Endodermal cell (in vitro differentiated cells): ENCODE measurements at places on chromosomes 12 and 14. TPM values are rescaled to one million over a fixed set of nuclear protein-coding genes. Genes with fewer than 3 reads are reported as not detected.

DNA sequence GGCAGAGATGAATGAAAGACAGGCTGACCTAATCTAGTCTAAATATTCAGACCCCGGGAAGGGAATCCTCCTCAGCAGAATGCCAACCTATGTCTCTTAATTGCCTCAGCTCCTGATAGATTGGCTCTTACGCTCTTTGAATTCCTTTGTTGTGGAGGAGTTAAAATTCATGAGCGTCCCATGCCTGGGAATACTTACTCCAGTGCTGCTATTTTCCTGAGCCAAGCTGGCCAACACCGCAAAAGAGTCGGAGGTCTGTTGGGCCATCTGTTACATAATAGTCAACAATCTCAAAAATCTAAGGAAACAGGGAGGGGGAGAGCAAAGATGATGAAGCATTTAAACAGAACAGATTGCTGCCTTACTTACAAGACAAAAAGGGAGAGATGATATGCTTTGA, 182.8 kb downstream of the ASCL1 start:
- no peaks in the 10 kb centered on the region for H3K27me3 ChIP-seq
- no peak for DNase-seq
- no peak overlapping the region for H3K4me3 ChIP-seq

Gene ASB2
- 0.42 TPM in 1 of 3 replicates, not detected in the others for total RNA-seq

DNA sequence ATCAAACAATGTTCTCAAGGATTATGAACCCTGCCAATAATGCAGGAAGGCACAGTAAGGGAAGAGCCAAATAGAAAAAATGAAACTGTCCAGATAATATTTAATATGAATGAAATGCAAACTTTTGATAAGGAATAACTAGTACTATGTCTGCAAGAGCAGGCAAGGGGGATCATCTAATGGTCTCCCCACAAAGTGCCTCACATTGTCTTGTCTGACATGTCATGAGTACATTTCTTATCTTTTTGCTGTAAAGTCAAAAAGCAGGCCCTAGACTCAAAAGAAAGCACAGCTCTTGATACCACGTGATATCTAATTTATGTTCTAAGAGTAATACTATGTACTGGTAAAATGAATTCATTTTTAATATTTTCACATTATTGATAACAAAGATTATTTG, 43.9 kb upstream of the GTF2A1 start:
- no peak overlapping the region for H3K4me3 ChIP-seq
- peaks cover 1% of the 10 kb centered on the region for H3K36me3 ChIP-seq
- no peak overlapping the region for H3K27ac ChIP-seq
- H3K4me1 ChIP-seq = peaks cover 7% of the 10 kb centered on the region

DNA sequence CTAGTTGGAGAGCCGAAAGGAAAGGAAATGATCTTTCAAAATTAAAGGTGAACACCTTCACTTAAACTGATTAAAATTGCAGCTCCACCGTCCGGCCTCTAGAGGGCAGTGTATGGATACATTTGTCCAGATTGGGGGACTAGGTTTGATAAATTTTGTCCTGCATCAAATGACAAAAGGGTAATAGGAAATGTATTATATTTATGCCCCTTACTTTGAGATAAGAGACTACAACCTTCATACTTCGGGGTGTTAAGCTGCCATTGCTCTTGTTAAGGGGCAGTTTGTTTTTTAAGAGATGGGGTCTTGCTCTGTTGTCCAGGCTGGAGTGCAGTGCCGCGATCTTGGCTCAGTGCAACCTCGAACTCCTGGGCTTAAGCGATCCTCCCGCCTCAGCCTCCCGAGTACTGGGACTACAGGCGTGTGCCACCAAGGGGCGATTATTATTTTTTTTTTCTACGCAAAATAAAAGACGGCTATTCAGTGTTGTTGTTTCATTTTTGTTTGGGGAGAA, 818 bp upstream of the SUOX start:
- peak overlapping the region; percentile 99 for H3K4me3 ChIP-seq
- no peaks in the 10 kb centered on the region for H3K27me3 ChIP-seq
- H3K4me1 ChIP-seq = no peaks in the 10 kb centered on the region

DNA sequence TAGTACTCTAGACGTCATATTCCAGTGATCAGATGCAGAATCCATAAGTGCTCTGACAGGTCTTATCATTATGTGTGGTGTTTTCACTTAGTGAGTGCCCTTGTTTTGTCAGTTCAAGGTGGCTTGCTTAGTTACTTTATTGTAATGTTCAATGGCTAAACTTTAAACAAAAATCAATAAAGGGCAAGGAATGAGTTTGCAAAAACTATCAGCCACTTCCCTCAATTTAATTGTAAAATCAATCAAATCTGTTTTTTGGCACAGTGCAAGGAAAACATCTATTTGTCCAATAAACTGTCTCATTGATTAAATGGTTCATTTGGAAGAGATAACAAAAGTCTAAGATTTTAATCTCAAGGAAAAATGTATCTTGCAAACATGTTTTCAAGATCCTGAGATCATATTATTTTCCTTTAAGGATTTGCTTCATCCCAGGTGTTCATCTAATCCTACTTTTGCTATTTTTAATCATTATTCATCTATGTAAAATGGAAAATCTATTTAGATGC, 59.6 kb upstream of the EEA1 start:
- DNase-seq = no peak
- H3K4me1 ChIP-seq = peaks cover 5% of the 10 kb centered on the region
- no peak overlapping the region for H3K27ac ChIP-seq
- H3K27me3 ChIP-seq = no peaks in the 10 kb centered on the region

DNA sequence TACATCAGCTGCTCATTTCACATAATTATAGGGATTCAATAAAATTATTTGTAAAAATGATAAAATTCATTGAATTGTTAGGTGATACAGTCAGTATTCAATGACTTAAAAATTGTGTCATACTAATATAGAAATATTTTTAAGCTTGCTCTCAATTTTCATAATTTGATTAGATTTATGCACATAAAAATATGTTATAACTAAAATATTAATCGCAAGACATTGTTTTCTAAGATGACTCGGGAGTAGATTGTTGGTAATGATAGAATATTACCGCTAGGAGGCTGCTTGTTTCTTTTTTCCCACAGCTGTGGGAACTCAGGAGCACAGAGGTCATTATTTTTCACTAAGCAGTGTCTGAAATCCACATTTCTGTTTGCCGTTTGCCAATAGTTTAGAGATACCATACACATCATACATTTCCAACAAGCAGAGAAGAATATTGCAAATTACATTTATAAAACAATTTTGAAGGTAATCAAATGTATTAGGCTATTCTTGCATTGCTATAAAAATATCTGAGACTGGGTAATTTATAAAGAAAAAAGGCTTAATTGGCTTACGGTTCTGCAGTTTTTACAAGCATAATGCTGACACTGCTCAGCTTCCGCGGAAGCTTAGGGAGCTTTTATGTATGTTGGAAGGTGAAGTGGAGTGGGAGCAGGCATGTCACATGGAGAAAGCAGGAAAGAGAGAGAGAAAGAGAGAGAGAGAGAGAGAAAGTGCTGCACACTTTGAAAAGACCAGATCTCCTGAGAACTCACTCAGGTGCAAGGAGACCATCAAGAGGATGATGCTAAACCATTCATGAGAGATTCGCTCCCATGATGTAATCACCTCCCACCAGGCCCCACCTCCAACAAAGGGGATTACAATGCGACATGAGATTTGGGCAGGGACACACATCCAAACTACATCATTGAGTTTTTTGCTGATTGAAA, 9.2 kb downstream of the CD69 start:
- no peak overlapping the region for H3K4me3 ChIP-seq
- DNase-seq = no peak
- peaks cover 2% of the 10 kb centered on the region for H3K4me1 ChIP-seq
- no peak overlapping the region for H3K27ac ChIP-seq

Gene EEF1AKMT3
- 5.8 to 12.6 TPM (median 5.8 TPM) in 3 replicates for total RNA-seq

- H3K4me1 ChIP-seq = no peaks in the 10 kb centered on the region
- no peak overlapping the region for H3K27ac ChIP-seq
- H3K36me3 ChIP-seq = no peaks in the 10 kb centered on the region
- no peak overlapping the region for H3K4me3 ChIP-seq
- no peaks in the 10 kb centered on the region for H3K27me3 ChIP-seq
These were observed 84.6 kb downstream of the ARL6IP4 start for GRCh38 chr12:123064885-123065619.

- no peak overlapping the region for H3K4me3 ChIP-seq
- no peaks in the 10 kb centered on the region for H3K27me3 ChIP-seq
- H3K36me3 ChIP-seq = no peaks in the 10 kb centered on the region
- H3K4me1 ChIP-seq = no peaks in the 10 kb centered on the region
- H3K27ac ChIP-seq = no peak overlapping the region
- DNase-seq = no peak
These were observed 29.7 kb upstream of the PARP11 start for GRCh38 chr12:3902921-3903320.

DNA sequence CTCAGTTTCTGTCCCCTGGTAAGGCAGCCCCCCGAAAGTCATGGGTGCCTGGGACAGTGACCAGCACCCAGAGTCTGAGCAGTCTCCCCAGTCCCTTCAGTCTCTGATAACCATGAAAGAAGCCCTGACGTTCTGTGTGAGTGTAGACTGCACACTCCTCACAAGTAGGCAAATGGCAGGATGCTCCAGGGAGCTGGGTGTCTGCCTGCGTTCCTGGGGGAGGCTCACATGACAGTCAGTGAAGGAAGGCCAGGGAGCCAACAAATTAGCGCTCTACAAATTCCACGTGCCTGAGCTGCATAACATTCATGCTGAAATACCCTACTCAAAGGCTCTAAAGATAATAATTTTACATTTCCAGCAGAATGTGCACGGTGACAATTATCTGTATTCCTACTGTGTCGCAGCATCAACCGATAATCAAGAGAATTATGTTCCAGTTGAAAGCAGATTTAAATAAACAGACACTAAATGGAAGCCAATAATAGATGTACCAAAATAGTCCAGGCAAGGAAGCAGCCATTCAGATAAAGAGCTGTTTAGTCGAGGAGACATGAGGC, 56.3 kb downstream of the ASCL1 start:
- peaks cover 23% of the 10 kb centered on the region for H3K27me3 ChIP-seq
- H3K36me3 ChIP-seq = no peaks in the 10 kb centered on the region
- H3K27ac ChIP-seq = peak overlapping the region; percentile 93
- H3K4me3 ChIP-seq = no peak overlapping the region
- DNase-seq = no peak

GRCh38 chr12:52191841-52192791, at the start of gene KRT80:
KRT80 (minus strand) TSS chr12:52192014; CDS start chr12:52191902, 112 bp downstream.
- no peak for DNase-seq
- H3K4me3 ChIP-seq = no peak within 1 kb of the TSS
- H3K36me3 ChIP-seq = no peaks in the 10 kb centered on the region
- H3K4me1 ChIP-seq = no peaks in the 10 kb centered on the region
- H3K27me3 ChIP-seq = no peaks in the 10 kb centered on the region

DNA sequence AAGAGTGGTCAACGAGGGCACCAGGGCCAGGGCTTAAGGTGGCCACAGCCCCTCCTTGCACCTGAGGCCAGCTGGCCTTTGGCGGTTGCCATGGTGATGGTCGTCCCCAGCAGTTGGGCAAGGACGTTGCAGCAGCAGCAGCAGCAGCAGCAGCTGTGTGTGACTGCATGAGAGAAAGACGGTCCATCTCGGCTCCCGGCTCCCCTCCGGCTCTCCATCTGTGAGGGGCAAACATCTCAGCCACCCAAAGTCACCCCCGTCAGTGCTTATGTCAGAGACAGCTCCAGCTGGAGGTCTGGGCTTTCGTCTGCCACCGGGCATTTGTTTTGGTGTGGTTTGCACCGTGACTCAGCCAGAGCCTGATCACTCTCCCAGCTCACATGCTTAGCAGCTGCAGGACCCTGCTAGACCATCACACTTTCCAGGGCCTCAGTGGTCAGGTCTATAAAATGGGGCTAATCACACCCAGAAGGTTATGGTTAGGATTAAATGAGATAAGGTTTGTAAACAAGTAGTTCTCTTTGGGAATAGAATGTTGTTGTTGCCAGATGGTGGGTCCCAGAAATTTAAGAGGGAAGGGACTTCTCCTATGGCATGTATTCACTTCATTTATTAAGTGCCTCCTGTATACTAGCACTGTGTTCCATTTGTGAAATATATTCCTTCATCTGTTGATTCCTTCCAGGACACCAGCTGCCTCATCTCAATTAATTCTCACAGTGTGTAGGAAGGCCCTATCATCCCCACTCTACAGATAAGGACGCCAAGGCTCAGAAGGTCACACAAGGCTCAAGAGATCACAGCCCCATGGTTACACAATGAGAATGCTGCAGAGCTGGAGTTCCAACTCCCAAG, 212.6 kb upstream of the LHX5 start:
- no peaks in the 10 kb centered on the region for H3K36me3 ChIP-seq
- peak overlapping the region; percentile 68 for H3K27ac ChIP-seq
- H3K27me3 ChIP-seq = no peaks in the 10 kb centered on the region
- H3K4me3 ChIP-seq = no peak overlapping the region

- no peak overlapping the region for H3K4me3 ChIP-seq
- no peak for DNase-seq
- peaks cover 7% of the 10 kb centered on the region for H3K4me1 ChIP-seq
- no peaks in the 10 kb centered on the region for H3K27me3 ChIP-seq
- peaks cover 70% of the 10 kb centered on the region for H3K36me3 ChIP-seq
These were observed 23.3 kb downstream of the ACTN1 start for GRCh38 chr14:68955851-68956179.

DNA sequence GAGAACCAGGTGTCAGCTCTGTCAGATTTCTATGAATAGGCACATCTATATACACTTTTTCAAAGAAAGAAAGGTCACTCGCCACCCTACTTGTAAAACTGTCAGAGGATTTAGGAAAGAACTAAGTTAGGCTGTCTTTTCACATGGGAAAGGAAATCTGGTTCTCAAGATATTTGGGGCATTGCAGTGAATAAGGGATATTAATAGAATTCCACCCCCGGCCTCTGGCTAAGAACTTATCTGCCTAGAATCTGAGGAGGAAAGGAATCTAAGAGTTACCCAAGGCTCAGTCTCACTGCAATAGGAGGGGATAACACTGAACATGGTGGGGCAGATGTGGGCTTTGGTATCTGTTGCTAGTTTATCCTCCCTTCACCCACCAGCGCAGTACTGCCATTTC, 677.6 kb downstream of the NRXN3 start:
- peaks cover 5% of the 10 kb centered on the region for H3K4me1 ChIP-seq
- no peak for DNase-seq
- no peak overlapping the region for H3K4me3 ChIP-seq
- no peak overlapping the region for H3K27ac ChIP-seq

Gene SMIM41
- not detected in 3 replicates for total RNA-seq

- H3K36me3 ChIP-seq = peaks cover 88% of the 10 kb centered on the region
- DNase-seq = peak; percentile 61
- H3K4me1 ChIP-seq = peaks cover 12% of the 10 kb centered on the region
- no peak overlapping the region for H3K27ac ChIP-seq
These were observed 4.7 kb downstream of the LRIG3 start for GRCh38 chr12:58915634-58916033.

Gene MON2
- total RNA-seq = 29.3 and 30.3 TPM in 2 replicates

Gene SCYL2
- 55.5 and 59.6 TPM in 2 replicates for total RNA-seq

Gene CAPZA3
- not detected in 2 replicates for total RNA-seq

Gene CIROP
- total RNA-seq = 1.4 and 1.6 TPM in 2 replicates
